NCI-H1436 (cell line): ENCODE measurements at places on chromosomes 7 and 10.

GRCh38 chr7:2572101-2572842 lies 13.5 kb downstream of the IQCE start:
- no peak for DNase-seq

- no peak for DNase-seq
These were observed 244.0 kb upstream of the KLF6 start for GRCh38 chr10:4028854-4029583.

DNA sequence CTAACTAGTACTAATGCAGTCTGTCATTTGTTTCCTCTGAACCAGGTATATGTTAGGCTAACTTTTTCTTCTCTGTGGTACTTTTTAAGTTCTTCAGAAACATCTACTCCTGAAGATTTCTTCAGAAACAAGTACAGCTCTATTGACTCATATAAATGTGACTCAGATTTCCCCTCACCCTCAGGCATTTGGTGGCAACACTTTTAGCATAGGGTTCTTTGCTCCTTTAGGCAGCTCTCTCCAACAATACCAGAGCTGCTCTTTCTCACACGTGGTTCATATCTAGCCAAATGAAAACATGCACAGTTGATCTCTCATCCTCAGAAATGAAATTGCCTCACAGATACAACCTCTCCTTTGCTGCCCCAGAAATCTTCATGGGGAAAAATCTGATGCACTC lies 939.8 kb downstream of the SORCS1 start:
- no peak for DNase-seq

- peak; percentile 6 for DNase-seq
These were observed 1158.5 kb upstream of the C7orf33 start for GRCh38 chr7:147432079-147432478.

DNA sequence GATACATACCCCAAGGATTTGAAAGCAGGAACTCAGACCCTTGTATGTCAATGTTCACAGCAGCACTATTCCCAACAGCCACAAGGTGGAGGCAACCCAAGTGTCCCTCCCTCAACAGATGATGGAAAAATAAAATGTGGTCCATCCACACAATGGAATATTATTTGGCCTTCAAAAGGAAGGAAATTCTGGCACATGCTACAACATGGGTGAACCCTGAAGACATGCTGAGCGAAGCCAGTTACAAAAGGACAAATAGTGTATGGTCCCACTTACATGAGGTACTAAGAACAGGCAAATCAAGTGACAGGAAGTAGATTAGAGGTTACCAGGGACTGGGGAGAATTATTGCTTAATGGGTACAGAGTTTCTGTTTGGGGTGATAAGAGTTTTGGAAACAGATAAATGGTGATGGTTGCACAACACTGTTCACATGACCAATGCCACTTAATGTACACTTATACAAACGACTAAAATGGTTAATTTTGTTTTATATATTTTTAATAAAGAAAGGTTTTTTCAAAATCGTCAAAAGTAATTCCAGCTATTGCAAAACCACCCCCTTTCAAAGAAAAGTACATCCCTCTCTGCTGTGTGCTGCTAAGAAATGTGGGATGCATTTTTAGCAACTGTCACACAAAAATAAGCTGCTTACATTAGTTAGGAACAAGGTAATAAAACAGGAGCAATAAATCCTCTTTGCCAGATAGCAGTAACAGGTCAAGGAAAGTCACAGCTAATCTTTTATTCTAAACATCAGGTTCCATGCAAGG lies 85.7 kb downstream of the GRB10 start:
- no peak for DNase-seq

DNA sequence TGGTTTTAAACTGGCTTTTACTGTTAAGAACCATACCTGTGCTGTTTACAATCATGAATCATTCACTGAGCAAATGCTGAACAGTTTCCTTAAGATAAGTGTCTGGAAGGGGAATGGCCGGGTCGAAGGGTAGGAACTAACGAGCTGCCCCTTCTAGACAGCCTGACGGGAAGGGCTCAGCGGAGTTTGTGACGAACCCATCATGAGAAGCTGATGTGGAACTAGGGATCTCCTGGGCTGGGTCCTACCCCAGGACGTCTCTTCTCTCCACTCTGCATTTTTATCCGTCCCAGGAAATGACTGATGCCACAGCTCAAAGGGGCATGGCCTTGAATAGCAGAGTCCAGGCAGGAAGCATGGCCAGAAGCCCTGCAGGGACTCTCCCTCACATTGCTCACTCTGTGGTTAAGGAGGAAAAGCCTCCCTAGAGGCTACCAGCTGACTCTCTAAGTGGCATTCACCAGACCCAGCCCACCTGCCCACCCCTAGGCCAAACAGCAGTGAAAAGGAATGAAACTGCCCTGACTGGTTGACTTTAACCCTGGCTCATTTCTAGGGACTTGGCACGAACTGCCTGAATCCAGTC lies 112.0 kb downstream of the PFKFB3 start:
- no peak for DNase-seq

DNA sequence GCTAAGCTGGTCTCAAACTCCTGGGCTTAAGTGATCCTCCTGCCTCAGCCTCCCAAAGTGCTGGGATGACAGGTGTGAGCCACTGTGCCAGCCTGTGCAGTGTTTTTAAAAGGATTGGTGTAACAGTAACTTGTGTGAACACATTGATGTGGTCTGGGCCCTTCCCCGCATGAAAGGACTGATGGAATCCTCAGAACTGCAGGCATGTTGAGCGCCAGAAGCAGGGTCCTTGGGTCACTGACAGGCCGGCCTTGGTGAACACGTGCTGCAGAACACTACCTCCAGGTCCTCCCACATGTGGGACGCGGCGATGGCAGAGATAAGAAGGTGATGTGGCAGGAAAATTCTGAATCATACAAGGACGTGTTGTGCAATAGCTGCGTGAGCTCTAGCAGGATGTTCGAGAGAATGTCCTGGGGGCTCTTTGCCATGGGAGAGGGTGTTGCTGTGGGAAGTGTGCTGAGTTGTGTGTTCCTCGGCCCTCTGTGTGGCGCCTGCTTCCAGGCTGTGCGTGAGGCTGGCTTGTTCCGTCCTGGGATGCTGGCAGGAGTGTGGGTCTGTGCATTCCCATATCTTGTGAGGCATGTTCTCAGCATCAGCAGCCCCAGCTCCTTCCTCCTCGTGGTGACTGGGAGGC lies 68.2 kb downstream of the DNAJB6 start:
- DNase-seq, result no peak

GRCh38 chr7:150756858-150757257 lies 19.6 kb downstream of the GIMAP5 start:
- no peak for DNase-seq

- DNase-seq, result peak; percentile 56
These were observed 56.7 kb downstream of the JCAD start for GRCh38 chr10:30002426-30003266.

GRCh38 chr7:147857152-147858140 lies 733.1 kb upstream of the C7orf33 start:
- no peak for DNase-seq

- DNase-seq, result no peak
These were observed 147.1 kb downstream of the SLC25A13 start for GRCh38 chr7:96174812-96175211.

- no peak for DNase-seq
These were observed 196.1 kb upstream of the SVIL start for GRCh38 chr10:29830531-29831512.

DNA sequence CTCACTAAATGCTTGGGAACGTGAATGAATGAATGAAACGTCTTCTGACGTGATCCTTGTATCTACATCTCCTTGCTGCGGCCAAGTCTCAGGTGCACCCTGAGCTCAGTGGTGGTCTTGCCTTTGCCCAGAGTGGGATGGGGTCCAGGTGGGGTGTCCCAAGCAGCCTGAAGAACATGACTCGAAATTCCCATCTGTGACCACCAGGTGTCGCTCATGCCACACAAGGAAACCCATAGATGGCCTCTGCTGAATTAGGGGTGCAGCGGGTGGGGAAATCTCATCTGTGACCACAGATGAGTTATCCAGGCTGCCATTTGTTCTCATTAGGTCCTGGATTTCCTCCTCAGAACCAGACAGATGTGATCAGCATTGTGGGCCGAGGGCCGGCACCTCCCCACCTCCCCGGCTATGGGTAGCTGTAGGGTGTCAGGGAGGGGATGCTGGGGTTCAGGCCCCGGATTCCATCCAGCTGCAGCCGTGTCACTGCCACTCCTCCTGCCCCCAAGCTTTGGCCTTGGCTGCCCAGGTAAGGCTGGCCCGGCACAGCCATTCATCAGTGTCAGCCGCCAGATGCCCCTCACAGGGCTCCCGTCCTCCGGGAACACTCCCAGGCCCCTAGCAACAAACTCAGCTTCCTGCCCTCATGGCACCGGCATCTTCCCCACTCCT lies 21.0 kb upstream of the GNA12 start:
- DNase-seq, result peak; percentile 38

DNA sequence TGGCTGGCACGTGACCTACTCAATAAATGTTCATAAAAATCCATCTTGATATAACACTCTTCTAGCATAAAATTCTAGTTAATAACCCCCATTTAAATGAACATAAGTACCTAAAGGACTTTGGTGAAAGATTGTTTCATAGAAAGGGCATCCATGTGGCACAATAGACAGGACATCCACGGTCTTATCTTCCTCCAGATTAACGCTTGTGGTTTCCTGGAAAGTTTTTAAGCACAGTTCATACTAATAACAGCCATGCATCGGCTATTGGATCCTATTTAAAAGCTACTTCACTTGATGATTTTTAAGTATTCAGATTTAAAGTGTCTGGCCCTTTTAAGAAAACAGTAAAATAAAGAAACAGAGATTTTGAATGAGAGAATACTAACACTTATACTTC lies 288.3 kb downstream of the AHR start:
- no peak for DNase-seq

DNA sequence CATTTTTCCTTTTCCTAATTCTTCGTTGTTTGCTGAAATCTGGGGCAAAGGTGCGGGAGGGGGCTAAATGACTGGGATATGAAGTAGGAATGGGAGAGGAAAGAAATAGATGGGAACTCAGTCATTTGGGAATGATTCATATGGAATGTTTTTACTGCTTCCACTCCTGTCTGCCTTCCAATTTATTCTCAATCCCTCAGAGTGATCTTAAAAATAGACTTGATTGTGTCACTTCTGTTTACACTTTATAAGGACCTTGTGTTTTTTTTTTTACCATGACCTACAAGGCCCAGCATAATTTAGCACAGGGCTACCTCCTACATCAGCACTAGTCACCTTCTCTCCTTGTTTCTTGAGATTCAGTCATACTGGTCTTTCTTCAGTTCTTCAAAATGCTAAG lies 97.9 kb downstream of the PTEN start:
- DNase-seq, result no peak

- DNase-seq, result peak; percentile 16
These were observed 106.1 kb upstream of the BTBD16 start for GRCh38 chr10:122164815-122165483.

- DNase-seq, result no peak
These were observed 712.9 kb upstream of the NRP1 start for GRCh38 chr10:34047389-34047788.

DNA sequence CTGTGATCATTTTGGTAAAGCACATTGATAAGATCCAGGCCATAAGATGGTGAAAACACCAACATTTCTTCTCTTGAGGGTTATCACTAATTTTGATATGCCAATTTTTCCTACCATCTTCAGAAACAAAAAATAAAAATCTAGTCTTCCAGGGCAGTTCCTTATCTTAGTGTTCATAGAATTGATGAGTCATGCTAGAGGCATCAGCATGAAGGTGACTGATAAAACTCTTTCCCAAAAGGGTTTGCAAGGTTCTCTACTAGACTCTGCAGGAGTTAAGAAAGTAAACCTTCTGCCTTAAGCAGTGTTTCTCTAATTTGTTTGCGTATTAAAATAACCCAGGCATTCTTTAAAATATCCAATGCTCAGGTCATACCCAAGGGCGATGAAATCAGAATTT lies 483.1 kb upstream of the CNTNAP2 start:
- DNase-seq, result no peak

DNA sequence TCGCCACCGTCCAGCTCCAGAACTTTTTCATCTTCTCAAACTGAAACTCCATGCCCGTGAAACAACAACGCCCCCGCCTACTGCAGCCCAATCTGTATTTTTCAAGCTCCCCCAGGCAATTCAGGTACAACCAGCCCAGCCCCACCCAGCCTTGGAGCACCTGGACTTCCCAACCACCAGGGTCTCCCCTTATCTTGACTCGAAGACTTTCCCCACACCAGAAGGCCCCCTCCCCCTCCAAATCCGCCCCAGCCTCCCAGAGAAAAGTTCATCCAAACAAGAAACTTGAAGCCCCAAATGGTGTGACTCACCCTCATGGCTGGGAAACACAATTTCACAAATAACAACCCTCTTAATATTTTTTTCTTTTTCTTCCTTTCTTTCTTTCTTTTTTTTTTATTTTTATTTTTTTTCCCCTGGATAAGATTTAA lies 10.6 kb downstream of the ZCCHC24 start:
- no peak for DNase-seq

DNA sequence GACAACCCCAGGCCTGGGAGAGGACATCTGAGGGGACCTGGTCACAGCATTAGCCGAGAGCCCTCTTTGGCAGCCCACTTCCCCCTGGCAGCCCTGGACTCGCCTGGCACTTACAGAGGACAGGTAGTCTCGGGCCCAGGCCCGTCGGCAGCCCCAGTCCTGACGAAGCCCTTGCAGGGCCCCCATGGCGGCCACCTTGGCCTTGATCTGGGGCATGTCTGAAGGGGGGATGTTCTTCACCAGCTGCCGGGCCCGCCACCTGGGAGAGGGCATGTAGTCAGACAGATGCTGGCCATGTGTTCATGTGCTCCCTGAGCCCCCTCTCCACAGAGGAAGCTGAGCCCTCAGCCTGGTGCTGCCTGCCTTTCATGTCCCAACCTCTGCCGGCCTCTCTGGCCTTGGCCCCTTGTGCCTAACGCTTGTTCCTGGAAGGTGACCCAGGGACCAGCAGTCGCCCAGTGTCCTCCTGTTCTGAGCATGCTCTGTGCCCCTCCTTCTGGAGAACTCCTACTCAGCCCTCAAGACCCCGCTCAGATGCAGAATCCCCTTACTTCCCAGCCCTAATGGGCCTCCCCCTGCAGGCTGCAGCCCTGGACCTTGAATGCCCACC lies 13.9 kb downstream of the MYO1G start:
- DNase-seq, result no peak

DNA sequence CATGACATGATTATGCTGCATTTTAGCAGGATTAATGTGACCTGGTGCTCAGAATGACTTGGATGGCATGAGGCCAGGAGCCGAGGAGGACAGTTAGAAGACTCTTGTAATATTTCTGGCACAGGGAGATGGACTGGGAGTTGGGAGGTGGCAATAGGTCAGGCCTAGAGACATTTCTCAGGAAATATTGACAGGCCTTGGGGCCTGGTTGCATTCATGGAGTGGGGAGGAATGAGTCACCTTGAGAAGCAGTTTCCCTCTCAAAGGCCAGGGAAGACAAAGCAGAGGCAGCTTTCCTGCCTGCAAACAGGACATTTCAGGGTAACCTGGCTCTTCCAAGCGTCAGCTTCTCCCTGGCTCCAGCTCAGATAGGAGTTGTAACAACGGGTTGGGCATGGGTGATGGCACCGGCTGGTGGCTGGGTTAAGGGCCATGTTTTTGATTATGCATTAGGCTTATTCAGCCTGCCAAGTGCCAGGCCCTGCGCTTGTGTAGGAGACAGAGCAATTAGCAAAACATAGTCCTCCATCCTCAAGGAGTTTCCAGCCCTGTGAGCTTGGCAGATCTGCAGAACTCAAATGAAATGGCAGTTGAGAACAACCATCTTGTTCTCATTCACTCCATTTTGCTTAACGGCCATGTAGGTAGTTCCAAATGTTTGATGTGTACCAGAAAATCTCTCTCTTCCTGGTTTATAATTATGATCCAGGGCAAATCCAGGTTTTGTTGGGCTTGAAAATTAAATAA lies 38.2 kb downstream of the HK1 start:
- DNase-seq, result no peak
